AG10803 (cell line): ENCODE measurements at places on chromosomes 12 and 14.

- peak; percentile 40 for DNase-seq
Observed at GRCh38 chr14:66076176-66076575, 410.0 kb upstream of the CCDC196 start.

GRCh38 chr12:88752183-88752582 lies 171.9 kb upstream of the KITLG start:
- DNase-seq: no peak

DNA sequence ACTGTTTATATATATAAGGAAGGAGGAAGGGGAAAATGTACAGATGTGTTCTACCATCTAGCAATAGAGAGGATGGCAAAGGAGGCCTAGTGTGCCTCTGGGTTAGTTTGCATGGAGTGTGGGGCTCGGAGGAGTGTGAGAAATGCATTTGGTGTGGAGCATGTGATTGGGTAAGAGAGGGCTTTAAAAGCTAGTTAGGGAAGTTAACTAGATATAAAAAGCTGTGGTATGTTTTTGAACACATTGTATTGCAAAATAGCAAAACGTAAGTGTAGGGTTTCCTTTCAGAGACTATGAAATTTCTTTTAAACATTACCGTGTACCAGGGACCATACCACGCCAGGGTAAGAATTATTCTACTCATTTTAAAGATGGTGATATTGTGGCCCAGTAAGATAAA lies 53.3 kb upstream of the STXBP6 start:
- DNase-seq: no peak

- DNase-seq: no peak
Observed at GRCh38 chr14:100673085-100673806, 53.4 kb upstream of the DLK1 start.

GRCh38 chr12:116469344-116469743 lies 89.8 kb upstream of the MAP1LC3B2 start:
- DNase-seq: no peak

DNA sequence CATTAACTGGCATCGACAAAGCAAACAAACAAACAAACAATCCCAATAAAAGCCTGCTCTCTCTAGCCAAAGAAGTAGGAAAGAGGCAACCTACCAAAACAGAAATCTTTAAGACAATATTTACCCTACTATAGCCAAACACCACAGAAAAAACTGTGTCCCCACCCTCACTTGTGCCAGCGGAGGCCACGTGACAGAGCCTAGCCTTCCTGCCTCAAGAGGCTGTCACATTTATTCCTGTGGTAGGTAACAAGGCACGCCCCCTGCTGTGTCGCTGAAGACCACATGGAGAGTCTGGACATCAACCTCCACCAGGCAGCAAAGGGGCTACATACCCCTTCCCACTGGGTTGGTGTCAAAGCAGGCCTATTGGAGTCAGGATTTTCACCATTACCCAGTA lies 148.1 kb downstream of the LMNTD1 start:
- DNase-seq: no peak

GRCh38 chr12:128852026-128852698 lies 1.1 kb upstream of the GLT1D1 start:
- no peak for DNase-seq

GRCh38 chr14:91511043-91511383 lies 903 bp upstream of the PPP4R3A start:
- DNase-seq: no peak

DNA sequence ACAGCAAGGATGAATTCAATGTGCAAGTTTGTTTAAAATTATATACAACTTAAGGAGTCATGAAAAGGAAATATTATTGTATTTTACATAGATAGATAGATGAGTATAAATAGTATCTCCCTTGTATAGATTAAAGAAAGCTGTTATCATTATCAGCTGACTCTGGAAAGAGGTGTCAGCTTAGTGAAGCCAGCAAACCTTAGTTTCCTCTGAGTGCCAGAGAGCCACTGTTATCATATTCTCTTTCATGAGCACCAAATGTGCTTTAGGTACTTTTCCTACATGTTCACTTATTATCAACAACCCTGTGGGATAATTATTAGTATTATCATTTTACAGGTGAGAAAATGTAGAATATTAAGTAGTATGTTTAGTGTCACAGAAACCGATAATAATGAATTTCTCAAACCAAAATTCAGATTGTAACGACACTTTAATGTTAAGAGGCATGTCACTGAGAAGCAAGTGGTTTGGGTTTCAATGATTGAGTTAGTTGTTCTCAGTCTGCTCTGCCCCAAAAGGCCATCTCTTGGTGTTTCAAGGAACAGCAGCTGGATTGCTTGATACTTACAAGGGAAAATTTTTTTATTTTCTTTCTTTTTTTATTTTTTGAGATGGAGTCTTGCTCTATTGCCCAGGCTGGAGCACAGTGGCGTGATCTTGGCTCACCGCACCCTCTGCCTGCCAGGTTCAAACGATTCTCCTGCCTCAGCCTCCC lies 53.7 kb downstream of the PLEKHA5 start:
- DNase-seq: peak; percentile 40

DNA sequence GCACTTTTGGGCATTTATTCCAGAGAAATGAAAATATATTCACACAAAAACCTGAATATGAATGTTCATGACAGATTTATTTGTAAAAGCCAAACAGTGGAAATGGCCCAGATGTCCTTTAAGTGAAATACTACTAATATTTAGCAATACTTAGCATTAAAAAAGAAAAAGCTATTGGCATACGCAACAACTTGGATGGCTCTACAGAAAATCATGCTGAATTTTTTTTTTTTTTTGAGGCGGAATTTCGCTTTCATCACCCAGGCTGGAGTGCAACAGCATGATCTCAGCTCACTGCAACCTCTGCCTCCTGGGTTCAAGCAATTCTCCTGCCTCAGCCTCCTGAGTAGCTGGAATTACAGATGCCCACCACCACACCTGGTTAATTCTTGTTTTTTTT lies 24.1 kb downstream of the FGD6 start:
- no peak for DNase-seq

DNA sequence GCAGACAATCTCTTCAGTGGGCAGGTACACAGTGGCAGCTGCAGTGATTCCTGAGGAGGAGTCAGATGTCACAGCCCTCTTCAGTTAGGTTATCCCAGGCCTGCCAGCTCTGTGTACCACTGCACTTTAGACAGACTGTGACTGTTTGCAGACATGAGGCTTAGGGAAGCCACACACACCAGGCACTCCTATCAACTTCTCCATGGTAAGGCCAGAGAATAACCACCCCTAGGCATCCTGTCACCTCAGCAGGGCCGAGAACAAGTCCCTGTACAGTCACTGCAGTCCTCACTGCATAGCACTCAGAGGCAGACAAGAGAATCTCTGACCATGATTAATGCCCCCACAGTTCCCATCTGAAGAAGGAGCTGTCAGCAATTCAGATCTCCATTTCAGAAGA lies 296.5 kb downstream of the GALC start:
- no peak for DNase-seq

DNA sequence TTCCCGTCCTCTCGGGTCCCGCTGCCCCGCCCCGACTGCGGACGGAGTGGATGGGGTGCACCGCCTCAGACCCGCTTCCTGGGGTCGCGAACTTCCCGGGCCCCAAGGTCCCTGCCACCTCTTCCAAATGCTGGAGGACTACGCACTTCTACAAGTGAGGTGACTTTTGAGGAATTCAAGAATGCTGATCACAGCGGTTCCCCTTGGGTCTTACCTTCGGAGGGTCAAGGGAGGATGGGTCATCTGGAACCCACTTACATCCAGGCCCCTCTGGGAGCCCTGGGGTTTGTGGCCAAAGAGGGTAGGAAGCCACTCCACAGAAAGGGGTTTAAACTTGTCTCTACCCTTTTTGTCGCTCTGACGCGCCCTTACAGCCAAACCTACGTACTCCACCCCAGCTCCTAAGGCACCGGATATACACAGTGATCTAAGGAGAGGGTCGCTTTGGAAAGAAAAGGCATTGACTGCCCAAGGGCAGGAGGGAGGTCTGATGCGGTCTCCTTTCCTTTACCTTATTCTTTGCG lies 532 bp upstream of the PRKD1 start:
- no peak for DNase-seq

DNA sequence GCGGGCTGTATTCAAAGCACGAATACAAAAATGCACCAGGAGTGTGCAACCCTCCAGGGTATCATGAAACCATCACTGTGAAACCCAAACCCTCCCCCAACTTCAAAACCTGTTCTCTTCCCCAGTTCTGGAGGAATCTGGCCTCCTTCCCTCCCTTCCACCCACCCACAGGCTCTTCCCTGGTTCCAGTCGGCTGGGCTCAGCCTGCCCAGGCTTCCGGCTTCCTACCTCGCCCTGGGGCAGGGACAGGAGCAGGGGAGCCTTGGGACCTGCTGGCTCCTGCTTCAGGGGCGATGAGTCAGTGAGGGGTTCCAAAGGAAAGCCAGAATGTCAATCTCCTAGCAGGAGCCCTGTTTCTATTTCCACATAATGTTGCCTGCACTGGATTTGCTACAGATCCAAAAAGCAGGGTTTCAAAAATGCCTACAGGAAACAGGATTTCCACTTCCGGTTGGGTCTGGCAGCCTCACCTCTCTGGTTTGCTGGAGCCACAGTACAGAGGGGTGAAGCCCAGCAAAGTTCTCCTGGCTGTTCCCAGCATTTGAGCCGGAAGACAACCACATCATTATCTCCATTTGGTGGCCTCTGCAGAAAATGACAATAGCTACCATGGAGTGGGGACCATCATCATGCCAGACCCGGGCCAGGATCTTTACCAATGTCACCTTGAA lies 278.3 kb downstream of the DPF3 start:
- DNase-seq: peak; percentile 22

GRCh38 chr14:67703997-67704396 lies 2.3 kb downstream of the RDH12 start:
- DNase-seq: no peak

DNA sequence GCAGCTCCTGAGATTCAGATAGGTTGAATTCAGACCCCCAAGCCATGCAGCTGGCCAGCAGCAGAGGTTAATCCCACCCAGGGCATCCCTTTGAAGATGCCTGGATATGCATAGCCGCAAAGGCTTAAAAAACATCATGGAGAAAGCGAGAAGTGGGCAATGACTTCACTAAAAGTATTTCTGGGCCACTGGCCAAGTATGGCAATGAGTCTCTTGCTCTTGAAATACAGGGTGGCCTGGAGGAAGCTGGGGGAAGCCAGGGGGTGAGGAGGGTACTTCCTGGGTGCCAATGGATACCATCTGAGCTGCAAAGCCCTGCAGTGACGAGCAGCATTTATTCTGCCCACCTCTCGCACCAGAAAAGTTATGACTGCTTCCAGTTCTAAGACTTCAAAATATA lies 539.3 kb upstream of the TBX3 start:
- DNase-seq: peak; percentile 68

- DNase-seq: no peak
Observed at GRCh38 chr14:93396456-93396855, 34.3 kb upstream of the UNC79 start.

- peak; percentile 56 for DNase-seq
Observed at GRCh38 chr14:63677891-63678379, 36.3 kb upstream of the WDR89 start.

GRCh38 chr12:6699989-6700645 lies 498 bp downstream of the PIANP start:
- DNase-seq: no peak

- no peak for DNase-seq
Observed at GRCh38 chr12:124006846-124007713, 34.1 kb downstream of the ZNF664 start.

- DNase-seq: no peak
Observed at GRCh38 chr14:36880276-36880675, 218.6 kb downstream of the PAX9 start.

- DNase-seq: peak; percentile 68
Observed at GRCh38 chr14:38404616-38405015, 148.7 kb upstream of the CLEC14A start.

- peak; percentile 84 for DNase-seq
Observed at GRCh38 chr12:91926848-91927247, 218.8 kb downstream of the BTG1 start.

DNA sequence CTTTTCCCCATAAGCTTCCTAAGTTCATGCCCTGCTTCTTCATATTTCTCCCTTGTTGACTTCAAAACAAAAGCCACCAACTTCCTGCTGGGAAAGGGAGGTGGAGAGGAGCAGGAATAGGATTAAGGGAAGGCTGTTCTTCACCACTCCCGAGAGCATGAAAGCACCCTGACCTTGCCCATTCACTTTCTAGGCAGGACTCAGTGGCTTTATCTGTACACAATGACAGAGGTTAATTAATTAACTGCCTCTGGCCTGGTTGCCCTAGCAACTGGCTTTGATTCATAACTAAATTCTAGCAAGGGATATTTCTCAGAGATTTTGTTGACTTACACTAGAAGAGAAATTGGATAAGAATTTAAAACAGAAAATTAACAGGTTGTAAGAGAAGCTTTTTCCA lies 396.8 kb downstream of the RPS29 start:
- DNase-seq: no peak

DNA sequence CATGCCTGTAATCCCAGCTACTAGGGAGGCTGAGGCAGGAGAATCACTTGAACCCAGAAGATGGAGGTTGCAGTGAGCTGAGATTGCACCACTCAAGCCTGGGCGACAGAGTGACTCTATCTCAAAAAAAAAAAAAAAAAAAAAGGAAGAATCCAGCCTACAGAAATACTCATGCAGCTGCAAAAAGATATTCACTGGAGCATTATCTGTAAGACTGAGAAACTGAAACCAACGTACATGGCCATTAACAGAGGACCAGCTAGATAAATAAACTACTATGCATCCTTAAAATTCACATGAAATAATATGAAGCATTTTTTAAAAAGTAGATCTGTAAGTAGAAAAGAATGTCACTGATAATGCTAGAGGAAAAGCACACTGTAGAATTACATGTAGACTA lies 3.5 kb downstream of the SLC7A7 start:
- DNase-seq: no peak

DNA sequence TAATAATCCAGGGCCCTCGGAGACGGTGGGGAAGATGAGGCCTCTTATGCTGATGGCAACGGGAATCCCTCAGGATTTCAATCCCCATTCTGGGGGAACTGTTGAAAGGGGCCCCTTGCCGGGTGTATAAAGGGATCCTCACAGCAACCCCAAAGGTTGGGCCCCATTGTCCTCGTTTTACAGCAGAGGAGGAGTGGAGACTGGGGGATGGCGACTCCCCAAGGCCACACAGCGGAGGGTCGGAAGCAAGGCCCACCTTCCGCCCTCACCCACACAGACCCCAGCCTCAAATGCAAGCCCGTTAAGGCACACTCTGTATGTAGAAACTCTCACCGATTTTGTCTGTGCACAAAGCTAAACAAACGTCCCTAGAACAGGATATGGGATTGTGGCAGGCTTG lies 327.9 kb upstream of the DIO3 start:
- DNase-seq: no peak

DNA sequence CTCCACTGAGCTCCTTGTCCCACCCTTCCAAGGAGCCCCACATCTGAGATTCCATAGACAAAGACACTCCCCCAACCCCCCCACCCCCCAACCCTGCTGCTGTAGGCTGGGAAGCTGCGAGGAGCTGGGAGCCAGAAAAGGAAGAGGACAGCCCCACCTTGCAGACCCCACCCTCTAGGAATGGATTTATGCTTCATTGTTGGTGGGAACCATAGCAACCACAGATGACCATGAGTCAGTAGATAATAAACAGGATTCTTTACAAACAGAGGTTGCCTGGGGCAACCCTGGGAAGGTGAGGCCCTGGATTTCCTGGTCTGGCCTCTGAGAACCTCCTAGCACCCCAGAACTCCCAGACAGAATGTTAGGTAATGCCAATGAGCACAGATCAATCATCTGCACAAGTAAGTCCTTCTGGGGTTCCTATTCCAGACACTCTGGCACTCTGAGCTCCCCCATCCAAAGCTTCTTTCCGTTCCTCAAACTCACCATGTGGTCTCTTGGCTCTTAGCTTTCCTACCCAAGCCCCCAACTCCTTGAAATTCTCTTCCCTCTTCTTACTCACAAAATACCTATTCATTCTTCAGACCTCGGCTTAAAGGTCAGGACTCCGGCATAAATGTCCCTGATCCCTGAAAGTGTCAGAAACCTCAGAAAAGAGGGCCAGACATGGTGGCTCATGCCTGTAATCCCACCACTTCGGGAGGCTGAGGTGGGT lies 15.2 kb upstream of the PLEKHG6 start:
- DNase-seq: peak; percentile 87
